BJ (cell line): ENCODE measurements at places on chromosomes 7 and 10. TPM values are rescaled to one million over a fixed set of nuclear protein-coding genes. Genes with fewer than 3 reads are reported as not detected.

GRCh38 chr10:43403911-43404703, 4.9 kb downstream of the HNRNPF start:
- DNase-seq, result no peak

- DNase-seq, result peak; percentile 89
These were observed 4.6 kb downstream of the USP54 start for GRCh38 chr10:73586583-73586984.

SFMBT2 gene
- polyA plus RNA-seq, result 0.06 TPM in 2 replicates

- DNase-seq, result no peak
These were observed 133.2 kb downstream of the CAMK1D start for GRCh38 chr10:12482587-12482986.

VWA2 gene
- polyA plus RNA-seq, result 0.07 TPM in 1 of 2 replicates, not detected in the other

INMT gene
- 1.3 TPM in 2 replicates for polyA plus RNA-seq

EGFR gene
- 22.9 and 34.0 TPM in 2 replicates for polyA plus RNA-seq

CLEC5A gene
- polyA plus RNA-seq, result not detected in 2 replicates

GRCh38 chr7:19248681-19249080, 103.5 kb upstream of the FERD3L start:
- DNase-seq, result no peak

MMS19 gene
- polyA plus RNA-seq, result 71.1 and 97.5 TPM in 2 replicates

SPACDR gene
- polyA plus RNA-seq, result 0.21 and 0.32 TPM in 2 replicates

OPN4 gene
- polyA plus RNA-seq, result not detected in 2 replicates

LAMB1 gene
- 171 and 204 TPM in 2 replicates for polyA plus RNA-seq

TMEM236 gene
- 0.02 and 0.04 TPM in 2 replicates for polyA plus RNA-seq

GRCh38 chr7:121953601-121954000, 80.6 kb downstream of the PTPRZ1 start:
- DNase-seq, result no peak

DNA sequence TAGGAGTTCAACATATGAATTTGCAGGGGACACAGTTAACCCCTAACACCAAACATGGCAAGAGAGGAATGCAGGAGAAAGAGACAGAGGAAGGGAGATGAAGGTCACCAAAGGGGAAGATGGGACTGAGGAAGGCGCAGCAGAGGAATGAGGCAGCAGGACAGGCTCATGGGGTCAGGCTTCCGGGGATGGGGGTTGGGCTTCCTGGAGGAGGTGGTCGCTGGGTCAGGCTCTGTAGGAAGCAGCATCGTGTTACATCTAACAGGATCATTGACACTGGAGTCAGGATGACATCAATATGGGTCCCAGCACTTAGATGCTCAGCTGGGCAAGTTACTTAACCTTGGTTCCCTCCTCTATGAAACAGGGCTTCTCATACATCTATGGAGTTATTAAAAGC, 113.2 kb downstream of the NPTX2 start:
- DNase-seq, result no peak

DNA sequence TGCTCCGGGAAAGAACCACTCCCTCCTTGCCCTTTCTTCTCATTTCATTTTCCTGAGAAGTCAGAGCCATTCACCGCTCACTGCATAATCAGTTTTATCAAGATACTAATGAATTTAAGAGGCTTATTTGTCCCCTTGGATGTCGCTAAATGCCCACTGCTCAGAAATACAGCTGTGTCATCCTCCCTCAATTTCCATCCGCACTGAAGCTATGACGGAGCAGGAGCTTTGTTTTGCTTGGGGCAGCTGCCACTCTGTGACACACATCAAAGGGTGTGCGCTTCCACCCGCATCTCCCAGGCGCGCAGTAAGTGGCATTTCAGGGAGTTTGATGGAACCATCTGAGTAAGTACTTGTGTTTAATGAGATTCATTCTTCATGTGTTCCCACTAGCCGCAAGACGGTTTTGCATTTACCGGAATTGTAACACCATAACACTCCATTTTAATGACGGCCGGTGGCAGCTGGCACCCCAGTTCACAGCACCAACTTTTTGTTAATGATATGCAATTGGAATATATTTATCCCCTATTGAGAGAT, 103.8 kb upstream of the PARD3 start:
- DNase-seq, result no peak

DNA sequence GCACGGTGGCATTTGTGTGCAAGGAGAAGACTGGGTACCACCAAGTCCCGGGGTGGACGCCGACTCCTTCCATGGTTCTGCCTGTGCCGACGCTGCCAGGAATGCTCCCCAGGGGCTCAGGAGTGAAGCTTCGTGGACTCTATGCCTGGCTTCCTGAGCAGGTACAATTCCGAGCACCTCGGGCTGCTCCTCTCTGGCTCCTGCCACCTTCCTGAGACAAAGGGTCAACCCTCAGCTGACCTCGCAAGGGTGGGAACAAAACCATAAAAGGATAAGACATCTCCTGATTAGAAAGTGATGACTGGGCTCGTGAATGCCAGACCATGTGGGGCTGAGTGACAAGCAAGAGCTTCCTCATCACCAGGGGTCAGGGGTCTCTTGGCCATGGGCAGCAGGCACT, 31.8 kb downstream of the CALML3 start:
- DNase-seq, result no peak

GRCh38 chr7:98630149-98630548, 13.1 kb downstream of the NPTX2 start:
- DNase-seq, result no peak

VENTX gene
- polyA plus RNA-seq, result not detected in 2 replicates

CDC14C gene
- 0.04 TPM in 1 of 2 replicates, not detected in the other for polyA plus RNA-seq

DNA sequence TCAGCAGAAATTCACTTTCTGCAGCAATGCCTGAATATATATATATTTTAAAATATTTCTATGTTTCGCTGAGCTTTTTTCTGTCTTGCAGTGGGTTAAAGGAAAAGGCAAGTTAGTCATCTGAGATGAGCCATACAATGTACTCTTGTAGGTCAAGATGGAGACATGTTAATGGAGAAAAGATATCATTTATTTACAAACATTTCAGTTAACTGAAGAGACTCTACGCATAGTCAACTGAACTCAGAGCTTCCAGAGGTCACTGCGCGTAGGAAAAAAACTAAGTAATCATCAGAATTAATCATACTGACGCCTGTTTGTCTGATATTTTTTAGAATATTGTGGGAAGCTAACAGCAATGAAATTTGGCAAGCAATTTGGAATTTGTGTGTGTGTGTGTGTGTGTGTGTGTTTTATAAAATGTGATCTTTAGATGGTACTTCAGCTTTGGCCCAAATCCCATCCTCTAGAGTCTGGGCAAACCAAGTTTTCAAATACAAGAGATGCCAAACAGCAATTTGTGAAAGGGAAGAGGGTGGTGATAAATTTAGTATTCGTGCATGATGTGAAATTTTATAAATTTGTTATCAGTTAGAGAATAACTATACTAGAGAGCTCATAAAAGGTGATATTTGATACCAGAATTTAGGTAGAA, 193.9 kb upstream of the AGR3 start:
- no peak for DNase-seq

- no peak for DNase-seq
These were observed 35.3 kb downstream of the PNLIPRP2 start for GRCh38 chr10:116656044-116656443.

GRCh38 chr7:154911862-154912455, 91.0 kb downstream of the PAXIP1 start:
- DNase-seq, result no peak
